ENCODE measurements at places on chromosomes 3 and 15.

DNA sequence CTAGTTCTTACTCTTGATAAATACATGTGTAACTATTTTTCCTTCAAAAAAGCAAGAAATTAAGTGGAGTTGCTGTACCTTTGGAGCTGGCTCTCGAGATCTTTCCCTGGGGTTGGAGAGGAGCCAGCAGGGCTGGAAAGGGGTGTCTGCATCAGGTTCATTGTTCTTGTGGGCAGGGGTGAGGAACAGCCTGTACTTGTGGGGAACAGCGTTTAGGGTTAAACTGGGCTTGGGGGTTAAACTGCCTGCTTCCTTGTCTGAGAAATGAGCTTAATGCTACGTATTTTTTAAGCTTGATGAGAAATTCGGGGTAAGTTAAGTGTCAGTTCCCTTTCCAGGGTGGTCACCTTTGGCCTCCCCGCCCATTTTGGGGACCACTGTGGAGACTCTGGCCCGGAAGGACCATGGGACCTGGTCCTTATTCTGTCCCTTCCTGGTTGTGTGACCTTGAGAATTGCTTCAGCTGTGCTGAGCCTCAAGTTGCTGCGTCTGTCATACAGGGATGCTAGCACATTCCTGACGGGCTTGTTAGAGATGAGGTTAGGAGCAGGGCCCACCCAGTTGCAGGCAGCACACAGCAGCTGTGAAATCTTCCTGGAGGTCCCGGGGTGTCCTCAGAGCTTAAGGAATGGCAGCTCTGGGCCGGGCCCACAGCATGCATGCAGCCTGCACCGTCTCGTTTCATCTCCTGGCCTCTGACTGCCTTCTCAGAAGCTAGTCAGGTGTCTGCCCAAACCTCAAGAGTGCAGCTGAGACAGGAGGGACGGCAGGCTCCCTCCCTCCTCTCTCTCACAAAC lies 11.6 kb downstream of the H1-8 start:
- DNase-seq, result no peak

DNA sequence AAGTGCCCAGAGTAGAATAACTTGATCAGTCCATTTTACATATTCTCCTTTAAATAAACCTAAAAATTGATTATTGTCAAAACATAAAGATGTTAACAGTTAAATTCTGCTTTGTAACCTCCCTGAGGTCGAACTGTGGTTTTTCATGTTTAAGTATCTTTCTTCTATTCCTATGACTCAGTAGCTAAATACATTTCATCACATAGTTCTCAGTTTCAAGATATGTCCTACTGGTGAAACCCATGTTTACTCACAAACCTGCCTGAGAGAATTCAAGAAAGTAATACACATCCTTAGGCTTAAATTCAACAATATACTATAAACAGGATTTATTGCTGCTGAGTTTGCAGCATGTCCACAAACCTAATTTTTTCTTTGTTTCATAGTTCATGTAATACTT lies 692.9 kb downstream of the ZPLD1 start:
- no peak for DNase-seq

DNA sequence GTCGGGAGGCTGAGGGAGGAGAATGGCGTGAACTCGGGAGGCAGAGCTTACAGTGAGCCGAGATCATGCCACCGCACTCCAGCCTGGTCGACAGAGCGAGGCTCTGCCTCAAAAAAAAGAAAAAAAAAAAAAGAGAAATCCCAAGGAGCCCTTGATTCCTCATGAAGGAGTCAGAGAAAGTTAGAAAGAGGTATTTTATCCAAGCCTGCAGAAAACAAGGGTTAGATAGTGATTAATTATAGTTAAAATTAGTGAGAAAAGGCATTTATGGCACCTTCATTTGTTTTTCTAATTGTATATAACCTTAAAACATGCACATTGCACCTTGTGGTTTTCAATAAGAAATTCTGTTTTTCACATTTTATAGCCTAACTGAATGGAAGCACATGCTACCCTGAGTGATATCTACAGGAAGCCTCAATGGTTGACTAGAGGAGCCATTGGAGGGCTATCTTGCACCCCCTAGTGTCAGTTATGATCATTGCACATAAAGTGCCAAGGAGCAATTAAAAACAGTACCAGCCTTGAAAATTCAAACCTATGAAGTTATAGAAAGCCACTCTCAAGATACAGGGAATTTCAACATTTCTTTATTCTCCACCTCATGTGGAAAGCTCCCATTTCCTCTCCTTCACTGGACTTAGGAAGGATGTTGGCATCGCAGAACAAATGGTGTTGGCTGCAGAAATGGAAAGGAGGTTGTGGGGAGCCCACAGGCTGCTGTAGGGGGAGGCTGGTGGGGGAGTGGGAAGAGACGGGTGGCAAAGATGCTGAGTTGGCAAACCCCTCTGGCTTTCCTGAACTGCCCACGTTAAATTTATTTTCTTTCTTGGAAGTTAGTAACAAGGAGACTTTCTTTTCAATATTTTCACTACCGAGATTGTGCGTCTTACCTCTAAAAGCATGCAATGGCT lies 48.5 kb downstream of the ITGA11 start:
- no peak for DNase-seq

GRCh38 chr3:171088964-171089754 lies 62.6 kb upstream of the SLC2A2 start:
- no peak for DNase-seq

DNA sequence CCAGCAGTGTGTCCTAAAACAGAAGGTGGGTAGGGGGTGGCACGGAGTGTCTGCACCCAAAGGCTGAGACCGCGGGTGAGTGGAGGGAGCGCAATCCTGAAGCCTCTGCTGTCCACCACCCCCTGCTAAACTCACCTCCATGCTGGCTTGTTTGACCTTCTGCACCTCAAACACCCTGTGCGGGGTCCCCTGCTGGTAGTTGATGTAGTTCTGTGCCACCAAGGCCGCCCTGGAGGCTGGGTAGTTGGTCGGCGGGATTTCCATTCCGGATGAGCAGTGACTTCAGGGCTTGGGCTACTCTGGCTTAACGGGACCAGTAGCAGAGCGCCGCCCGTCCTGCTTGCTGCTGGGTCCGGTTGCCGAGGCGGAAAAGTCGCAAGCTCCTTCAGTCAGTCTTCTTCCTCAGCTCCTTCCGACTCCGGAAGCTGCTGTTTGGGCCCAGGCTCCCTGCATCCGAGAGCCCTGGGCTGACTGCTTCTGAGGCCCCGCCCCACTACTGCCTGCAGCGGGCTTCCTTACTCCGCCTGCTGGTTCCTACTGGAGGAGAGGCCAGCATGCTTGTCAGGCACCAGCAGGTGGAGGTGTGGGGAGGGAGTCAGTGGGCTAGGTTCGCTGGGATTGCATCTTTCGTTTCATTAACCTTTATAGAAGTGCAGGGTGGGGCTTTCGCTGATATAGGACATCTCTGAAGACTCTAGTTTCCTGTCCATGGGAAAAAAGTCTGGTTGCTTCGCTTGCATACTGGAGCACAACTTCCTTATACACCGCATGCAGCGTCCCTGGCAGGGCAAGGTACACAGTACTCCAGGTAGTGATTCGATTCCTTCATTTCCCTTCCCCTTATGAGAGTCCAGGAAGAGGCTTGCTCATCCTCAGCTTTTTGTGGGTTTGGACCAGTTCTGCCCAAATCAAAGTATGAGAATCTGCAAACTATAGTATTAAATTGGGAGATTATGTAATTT lies at the start of gene LXN:
LXN (minus strand) TSS at position 434 of the 962 bp plus-strand sequence; CDS start at position 264, 170 bp downstream.
- peak; percentile 83 for DNase-seq

- DNase-seq, result peak; percentile 35
Observed at GRCh38 chr15:73265536-73266153, 103.1 kb downstream of the HCN4 start.

DNA sequence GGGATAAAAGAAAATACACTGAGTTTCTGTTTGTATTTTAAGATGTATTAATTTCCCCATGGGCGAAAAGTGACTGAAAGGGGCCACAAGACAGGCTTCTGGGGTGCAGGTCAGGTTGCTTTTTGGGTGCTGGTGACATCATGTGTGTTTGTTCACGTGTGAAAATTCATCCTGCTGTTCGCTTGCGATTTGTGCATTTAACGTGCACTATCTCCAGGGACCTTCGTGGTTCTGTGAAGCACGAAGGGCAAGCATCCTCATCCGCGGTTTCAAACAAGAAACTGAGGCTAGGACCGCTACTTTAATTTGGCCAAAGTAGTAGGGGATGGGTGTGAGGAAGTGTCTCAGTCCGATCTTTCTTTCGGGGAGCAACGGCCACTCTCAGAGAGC lies 1.6 kb upstream of the SMAD6 start:
- DNase-seq, result no peak

- DNase-seq, result no peak
Observed at GRCh38 chr3:122394173-122394572, 10.2 kb downstream of the FAM162A start.

- no peak for DNase-seq
Observed at GRCh38 chr3:31133541-31133940, 239.1 kb upstream of the GADL1 start.

GRCh38 chr15:90271459-90272166 lies 6.1 kb downstream of the NGRN start:
- no peak for DNase-seq

GRCh38 chr15:77021803-77022381 lies 27.0 kb downstream of the PSTPIP1 start:
- DNase-seq, result no peak

GRCh38 chr3:100709842-100710260 lies 557 bp downstream of the TFG start:
- no peak for DNase-seq

DNA sequence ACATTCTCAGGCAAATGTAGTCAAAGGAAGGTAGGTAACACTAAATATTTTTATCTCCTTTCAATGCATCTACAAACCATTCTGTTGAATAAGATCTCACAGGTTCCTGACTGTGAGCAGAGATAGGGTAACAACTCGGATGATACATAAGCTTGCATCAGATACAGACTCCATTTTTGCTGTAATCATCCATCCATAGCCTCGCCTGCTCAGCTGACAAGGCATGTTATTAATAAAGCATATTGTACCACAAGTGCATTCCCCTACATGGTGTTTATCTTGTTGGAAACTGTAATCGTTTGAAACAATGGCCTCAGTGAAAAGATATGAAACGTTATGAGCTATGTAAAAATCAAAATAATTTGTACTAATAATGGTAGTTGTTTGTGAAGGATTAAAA lies 35.4 kb upstream of the TCF12 start:
- no peak for DNase-seq

- no peak for DNase-seq
Observed at GRCh38 chr3:69811452-69812401, 72.5 kb downstream of the MITF start.

- peak; percentile 23 for DNase-seq
Observed at GRCh38 chr3:104547031-104547430, 819.7 kb upstream of the ALCAM start.

DNA sequence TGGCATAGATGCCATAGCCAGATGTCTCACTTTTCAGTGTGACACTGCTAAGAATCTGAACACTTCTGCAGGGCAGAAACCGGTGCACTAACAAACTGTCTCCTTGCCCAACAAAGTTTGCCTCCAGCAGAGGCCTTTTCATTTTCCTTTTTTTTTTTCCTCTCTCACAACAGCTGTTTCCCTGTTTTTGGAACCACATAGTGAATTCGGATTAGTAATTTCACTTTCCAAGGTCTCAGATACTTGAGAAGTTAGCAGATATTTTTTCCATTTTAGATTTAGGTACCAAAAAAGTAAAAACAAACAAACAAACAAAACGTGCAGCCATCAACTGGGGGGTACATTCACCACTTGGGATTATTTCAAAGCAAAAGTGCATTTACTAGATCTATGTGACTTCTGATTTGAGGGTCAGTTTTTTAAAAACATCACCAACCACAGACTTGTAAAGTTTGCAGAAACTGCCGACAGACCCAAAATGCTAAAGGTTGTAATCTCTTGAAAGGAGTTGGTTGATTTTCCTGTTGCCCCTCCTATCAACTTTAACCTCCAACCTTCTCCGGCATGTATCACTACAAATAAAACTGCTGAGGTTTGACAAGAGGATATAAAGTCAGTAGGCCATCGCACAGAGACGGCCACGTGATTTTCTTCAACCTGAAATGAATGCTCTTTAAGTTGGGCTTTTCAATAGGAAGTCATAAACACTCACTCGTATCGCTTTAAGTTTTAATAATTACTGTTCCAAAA lies 169.1 kb downstream of the CDIN1 start:
- DNase-seq, result no peak

DNA sequence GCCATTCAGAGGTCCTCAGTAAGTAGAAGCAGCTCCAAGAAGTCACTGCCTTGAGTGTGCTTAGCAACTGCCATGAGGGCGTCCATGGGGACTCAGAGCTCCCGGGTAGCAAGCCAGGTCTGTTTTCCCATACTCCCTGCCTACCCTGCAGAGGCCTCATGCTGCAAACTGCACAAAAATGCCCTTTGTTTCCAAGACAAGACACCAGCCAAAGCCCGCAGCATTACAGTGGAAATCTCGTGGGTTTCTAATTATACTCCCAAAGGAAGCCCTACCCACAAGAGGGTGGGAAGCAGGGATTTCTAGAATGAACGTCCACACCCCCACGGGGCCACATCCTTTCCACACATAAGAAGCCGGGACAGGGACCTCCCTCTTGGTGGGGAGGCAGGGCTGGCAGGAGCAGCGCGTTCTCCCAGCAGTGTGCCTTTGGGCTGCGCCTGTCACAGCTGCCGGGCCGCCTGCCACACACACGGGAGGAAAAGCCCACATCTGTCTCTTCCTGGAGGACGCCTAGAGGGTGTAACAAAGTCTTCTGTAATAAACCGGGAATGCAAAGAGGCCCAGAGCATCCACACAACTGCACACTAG lies 31.1 kb downstream of the FAM174B start:
- DNase-seq, result no peak

DNA sequence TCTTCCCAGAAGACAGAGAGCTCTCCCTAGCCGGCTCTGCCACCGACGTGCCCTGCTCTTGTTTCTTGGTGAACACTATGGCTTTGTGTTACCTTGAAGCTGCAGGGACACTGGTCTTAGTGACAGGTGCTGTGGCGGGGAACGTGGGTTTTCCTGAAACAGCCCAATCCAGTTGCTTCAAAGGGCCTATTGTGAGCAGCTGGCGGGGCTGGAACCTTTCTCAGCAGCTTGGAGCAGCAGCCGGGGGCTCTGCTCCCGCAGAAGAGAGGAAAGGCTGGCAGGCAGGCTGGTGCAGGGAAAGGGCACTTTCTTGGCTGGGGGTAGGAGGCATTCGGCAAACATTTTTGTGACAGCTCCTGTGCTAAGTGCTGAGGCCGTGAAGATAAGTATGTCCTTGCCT lies 12.8 kb downstream of the MYZAP start:
- no peak for DNase-seq

DNA sequence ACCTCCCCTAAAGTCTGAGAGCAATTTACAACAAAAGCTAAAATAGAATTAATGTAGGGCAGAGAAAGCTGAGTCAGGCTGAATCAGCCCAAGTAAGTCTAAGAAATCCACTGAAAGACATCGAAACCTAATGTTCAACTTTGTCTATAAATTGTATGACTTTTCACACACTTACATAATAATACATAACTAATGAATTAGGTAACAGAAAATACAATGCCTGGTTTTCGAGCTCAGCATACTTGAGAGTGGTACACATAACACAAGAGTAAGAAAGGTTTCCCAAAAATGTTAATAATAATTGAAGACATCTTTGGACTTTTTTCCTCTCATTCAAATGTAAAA lies 55.3 kb upstream of the VGLL4 start:
- no peak for DNase-seq

Data from iPS DF 19.7 (cell line).